ENCODE measurements at places on chromosomes 16 and 17.

DNA sequence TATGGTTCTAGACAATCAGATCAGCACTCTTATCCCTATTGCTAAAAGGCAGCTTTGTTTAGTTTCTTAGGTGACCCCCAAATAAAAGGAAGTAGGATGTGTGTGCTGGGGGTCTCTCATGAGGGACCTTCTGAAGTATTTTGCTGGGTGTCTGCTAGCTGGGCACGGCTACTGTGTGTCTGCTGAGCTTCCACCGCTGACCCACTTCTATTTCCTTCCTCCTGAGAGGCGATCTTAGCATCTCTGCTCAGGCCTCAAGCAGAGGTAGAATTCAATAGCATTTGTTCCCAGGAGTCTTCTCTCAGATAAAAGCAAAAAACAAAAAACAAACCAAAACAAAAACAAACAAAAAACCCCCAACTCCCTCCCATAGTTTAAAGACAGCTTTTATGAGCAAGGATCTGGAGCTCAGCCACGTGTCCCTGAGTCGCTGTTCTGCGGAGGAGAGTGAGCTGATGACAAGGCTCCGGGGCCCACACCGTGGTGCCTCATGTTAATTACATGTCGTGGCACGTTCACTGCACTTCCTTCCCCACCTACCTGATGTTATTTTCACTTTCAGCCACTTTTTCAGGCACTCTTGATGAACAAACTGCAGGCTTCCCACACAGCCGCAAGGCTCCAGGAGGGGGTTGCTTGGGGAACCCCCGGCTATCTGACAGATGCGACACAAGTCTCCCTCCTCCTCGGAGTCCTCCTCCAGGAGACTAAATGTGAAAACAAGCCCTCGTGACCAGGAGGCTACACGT, 83.5 kb downstream of the MARCHF10 start:
- no peak for DNase-seq

DNA sequence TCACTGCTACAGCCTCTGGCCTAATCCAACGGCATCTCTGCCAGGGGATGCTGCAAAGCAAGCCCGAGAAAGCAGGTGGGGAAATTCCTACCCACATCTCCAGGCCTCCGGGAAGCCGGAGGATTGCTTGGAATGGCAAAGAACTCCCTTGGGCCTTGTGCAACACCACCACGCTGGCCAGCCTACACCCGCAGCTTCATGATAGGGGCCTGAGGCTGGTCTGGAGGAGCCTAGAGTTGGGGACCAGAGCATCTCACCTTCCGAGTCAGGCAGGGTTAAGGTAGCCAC, 20.3 kb downstream of the GGA3 start:
- no peak for DNase-seq

DNA sequence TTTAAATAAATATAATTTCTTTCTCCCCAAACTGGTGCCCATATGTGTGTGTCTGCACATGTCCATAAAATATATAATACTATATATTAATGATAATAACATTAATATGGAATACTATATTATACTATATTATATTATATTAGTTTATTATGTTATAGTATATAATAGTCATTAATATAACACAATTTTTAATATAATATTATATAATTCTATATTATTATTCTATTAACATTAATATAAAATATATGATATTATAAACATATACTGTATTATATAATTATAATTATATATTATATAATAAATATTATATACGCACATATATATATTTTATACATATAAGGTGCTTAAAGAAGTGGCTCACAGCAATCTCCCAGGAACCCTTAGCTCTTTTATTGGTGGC, 513.0 kb upstream of the CDH11 start:
- DNase-seq = no peak

GRCh38 chr17:13728781-13729180, 127.1 kb upstream of the HS3ST3A1 start:
- DNase-seq = no peak

- DNase-seq = no peak
Measured at GRCh38 chr17:59892251-59892923, 356 bp downstream of the TUBD1 start.

- no peak for DNase-seq
Measured at GRCh38 chr17:17580662-17581470, 10.6 kb downstream of the PEMT start.

DNA sequence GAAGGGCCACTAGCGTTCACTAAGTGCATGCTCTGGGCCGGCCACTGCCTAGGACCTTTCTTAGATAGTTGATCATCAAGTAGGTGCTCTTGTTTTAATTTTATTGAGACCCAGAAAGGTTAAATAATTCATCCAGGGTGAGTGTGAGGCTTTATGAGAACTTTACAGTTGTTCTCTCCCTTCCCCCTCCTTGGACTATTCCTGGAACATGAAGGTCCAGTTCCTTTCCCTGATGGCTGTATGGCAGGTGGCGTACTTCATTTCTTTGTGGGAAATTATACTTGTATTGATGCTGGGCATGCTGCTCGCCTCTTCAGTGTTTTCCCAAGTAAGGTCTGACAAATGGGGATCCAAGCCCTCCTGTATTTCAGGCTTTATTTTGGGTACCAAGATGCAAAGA, 8.5 kb downstream of the SGF29 start:
- no peak for DNase-seq

DNA sequence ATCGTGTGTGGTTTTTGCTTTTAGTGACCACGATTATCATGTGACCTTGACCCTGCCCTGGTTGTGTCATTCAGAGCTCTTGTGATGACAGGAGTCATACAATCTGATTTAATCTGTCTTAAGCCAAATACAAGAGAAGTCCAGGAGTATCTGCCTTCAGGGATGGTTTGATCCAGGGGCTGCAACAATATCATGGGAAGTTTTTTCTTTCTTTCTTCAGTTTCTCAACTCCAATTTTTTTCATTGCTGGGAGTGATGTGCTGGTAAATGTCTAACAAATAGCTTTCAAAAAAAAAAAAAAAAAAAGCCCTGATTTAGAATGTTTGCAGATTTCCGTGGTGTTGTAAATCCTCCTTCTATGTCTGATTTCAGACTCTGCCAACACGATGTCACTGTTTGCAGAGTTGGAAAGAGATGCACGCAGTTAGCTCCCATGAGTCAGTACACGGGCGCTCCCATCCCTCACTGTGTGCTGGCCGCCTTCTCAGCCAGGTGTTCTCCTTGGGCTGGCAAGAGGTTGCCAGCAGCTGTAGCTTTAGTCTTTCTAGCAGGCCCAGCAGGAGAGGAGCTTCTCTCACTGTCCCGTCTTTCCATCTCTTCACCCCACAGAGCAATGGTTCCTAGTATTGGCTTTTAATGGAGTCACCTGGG, 229.7 kb downstream of the SNX29 start:
- DNase-seq = no peak

DNA sequence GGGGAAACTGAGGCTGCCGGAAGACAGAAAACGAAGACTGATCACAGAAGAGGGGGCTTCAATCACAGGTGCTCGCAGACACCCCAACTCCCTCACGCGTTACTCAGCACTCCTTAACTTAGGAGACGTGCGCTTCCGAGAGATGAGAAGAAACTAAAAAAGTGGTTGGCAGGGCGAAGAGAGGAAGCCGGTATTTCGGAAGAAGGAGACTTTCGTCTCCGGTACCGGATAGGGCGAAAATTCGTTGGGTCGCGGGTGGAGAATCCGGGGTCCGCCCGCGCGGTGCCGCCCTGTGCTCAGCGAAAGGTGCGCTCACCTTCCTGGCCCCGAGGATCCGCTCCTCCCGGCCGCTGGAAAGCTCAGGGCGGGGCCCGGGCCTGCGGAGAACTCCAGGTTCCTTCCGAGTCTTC, 917 bp upstream of the TBX2 start:
- no peak for DNase-seq

DNA sequence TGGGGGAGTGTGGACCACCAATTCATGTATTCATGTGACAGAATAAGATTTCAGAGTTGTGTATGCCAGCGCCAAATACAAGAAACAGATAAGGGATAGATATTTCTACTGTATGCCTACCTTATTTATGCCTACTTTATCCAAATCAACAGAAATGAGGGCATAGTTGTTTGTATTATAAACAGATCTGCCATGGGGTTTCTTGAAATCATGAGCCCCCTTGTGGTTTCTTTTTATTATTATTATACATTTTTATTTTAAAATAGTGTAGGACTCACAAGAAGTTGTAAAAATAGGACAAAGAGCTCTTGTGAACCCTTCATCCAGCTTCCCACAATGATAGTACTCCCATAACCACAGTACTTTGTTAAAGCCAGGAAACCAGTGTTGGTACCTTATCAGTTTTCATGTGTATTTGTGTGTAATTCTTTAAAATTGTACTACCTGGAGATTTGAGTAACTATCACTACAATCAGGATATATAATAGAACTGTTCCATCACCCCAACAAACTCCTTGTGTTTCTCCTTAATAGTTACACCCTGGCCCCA, 229.4 kb downstream of the CCDC182 start:
- no peak for DNase-seq

GRCh38 chr16:56971768-56972043, 10.0 kb downstream of the CETP start:
- DNase-seq = no peak

DNA sequence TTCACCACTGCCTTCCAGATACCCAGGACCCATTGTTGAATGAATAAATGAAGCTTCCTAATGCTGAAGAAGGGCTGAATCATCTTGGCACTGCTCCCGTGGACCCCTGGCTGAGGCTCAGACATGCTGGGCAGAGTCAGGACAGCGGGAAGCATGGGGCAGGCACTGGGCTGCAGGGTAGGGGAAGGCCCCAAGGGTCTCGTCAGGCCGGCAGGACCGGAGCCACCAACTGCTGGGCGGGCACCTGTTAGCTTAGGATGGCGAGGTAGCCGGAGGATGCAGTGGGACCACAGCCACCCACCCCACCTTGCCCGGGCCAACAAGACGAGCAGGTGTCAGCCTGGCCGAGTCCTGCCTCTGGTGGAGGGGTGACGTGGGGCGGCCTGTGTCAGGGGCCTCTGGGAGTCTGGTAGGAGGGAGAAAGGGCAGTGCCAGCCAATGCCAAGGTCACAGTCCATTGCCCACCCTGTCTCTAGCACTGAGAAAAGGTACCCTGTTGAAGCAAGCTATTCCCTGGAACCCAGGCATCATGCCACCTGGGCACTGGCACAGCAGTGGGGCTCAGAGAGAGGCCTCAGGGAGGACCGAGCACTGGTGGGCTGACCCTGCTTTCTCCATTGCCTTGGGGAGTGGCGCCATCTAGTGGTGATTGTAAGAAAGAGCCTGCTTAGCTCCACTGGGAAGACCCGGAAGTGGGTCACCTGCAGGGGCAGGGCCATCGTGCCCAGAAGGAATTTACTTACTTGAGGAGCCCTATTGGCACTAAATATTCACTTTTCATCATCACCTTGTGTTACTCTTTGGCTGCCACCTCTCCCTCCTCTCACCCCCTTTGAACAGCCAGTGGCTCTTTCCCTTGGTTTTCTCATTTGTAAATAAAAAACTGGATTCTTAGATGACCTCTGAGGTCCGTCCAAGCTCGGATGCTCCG, 3.0 kb upstream of the DLX3 start:
- DNase-seq = no peak

DNA sequence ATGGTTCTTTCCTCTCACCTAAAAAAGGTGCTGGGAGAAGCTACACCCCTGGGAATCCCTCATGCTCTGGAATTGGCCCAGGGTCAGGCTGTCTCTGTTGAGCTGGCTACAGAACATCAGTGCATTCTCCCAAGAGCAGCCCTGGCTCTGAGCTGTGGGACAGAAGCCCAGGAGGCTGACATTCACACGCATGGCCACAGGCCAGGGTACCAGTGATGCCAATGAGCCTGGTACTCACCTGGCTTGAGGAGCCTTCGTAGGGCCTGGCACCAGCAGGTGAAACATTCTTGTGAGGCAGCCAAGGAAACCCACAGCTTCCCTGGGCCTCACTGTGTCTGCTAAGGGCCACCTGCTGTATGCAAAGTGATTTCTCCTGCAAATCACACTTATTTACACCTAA, 121.7 kb upstream of the CCL2 start:
- DNase-seq = no peak

DNA sequence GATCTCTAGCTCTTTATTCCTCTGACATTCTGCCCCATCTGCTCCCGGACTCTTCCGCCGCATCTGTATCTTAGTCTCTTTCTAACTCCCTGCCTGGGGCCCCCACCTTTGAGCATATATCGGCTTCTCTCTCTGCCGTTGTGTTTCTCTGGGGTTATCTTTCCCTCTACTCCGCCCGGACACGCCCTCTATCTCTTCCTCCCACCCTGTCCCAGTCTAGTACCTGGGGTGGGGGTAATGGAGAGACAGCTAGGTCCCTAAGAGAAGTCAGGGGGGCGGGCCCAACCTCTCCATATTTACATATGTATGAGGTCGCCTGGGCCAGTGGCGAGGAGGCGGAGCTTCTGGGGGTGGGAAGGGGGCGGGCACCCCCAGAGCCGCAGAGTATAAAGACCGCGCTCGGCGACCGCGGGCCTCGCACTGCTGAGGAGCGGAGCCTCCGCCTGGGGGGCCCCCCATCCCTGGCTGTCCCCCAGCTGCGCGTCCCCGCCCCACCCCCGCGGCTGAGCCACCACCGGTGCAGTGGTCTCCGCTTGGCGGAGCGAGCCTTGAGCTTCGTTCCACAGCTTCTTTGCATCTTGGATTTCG, at the start of gene ATP1B2:
Gene ATP1B2 (plus strand): TSS at position 418 of the 588 bp plus-strand sequence. CDS start 593 bp downstream, outside the sequence.
- DNase-seq = peak; percentile 98

GRCh38 chr16:30874244-30874820, 19.5 kb downstream of the BCL7C start:
- DNase-seq = no peak

DNA sequence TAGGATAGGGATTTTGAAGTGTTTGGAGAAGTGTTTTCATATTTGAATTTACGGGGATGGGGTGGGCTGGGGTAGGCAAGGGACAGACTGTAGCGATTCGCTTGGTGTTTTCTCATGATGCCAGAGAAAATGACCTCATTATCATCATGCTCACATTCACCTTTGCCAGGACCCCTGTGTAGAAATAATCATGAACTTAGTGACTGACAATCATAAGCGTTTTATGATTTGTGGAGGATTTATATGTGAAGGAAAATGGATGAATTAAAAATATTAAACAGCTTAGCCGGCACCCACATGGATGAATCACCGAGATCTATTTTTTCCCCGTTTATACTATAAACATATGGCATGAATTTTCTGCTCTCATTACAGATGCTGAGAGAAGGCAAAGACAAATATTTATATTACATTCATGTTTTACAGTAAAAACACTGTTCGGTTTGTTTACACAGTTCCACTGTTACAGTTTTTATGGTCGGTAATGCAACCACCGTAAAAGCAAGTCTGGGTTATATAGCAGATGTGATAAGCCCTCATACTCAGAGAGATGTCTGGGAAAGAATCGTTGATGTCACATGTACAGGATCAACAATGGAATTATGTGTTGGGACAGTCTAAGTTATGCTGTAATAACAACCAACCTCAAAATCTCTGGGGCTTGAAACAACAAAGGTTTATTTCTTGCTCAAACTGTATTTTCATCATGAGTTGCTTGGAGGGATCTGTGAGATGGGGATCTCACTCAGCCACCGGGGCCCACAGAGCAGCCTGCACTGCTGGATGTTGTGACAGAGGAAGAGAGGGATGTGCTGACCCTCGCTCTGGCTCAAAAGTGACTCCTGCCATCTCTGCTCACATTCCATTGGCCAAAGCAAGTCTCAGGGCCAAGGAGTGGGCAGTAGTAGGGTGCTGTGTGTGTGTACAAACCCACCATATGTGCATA, 85.1 kb downstream of the WWOX start:
- DNase-seq = no peak

- no peak for DNase-seq
Measured at GRCh38 chr16:30136971-30137605, 14.1 kb upstream of the MAPK3 start.

Measured in D721Med (cell line).